ENCODE measurements at places on chromosomes 6 and 20.

GRCh38 chr6:57324538-57324937, 7.1 kb downstream of the PRIM2 start:
- DNase-seq = no peak

DNA sequence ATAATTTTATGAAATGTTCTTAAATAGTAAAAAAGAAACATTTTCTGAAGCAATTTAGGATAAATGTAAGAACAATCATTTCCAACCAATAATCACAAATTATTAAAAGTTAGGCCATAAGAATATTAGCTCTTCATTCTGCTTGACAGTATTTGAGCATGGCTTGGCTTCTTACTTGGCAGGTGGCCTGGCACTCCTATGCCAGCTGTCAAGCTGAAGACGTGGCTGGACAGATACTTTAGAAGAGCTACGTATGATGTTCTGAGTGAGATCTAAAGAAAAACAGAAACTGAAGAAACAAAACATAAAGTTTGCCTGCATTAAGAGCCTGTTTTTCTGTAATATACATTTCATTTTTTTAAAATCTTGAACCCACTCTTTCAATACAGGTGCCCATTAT, 438.9 kb downstream of the GRIK2 start:
- DNase-seq = no peak

GRCh38 chr6:129764761-129765407, 54.9 kb upstream of the ARHGAP18 start:
- no peak for DNase-seq

DNA sequence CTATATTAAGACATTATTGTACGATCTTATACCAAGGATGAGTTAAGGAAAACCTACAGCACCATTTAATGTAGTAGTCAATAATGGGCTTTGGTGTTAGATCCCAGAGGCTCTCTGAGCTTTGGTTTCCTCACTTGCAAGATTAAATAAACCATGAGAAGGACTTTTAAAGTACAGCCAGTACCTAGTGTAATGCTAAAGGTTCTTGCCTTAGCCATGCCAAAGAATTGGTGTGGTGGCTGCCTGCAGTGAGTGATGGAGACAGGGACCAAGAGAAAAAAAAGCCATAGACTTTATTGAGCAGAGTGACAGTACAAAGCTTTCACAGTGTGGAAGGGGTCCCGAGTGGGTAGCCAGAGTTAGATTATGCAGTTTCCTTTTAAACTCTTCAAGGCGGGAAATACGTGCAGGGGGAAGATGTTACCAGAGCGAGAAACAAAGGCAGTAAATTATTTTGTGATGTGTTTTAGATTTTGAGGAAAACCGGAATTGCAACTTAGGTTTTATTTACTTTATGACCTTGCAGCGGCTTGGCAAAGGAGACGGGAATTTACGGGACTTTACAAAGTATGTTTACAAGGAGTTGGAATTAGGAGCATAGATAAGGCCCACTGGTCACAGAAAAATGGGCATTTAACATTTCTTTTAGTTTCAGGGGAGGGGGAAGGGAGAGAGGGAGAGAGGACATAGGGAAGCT, 100.4 kb downstream of the MYO6 start:
- no peak for DNase-seq

GRCh38 chr6:159862103-159862502, 28.7 kb upstream of the MAS1 start:
- no peak for DNase-seq

DNA sequence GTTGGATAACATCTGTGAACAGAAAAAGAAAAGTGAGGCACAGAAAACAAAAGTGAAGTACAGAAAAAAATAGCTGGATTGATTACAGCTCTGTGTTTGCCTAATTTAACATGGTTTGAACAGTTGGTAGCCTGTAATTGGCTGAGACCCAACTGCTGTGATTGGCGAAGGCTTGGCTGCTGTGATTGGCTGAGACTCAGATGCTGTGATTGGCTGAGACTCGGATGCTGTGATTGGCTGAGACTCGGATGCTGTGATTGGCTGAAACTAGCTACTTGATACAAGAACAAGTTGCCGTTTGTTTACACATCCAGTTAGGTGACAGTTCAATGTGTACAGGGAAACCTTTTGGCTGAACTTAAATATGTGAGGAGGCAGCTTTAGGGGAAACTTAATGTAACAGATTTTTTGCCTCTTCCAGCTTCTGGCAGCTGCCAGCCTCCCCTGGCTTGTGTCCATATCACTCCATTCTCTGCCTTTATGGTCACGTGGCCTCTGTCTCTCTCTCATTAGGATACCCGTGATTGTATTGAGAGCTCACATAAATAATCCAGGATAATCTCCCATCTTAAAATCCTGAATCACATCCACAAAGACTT, 223.4 kb upstream of the FOXA2 start:
- DNase-seq = no peak

DNA sequence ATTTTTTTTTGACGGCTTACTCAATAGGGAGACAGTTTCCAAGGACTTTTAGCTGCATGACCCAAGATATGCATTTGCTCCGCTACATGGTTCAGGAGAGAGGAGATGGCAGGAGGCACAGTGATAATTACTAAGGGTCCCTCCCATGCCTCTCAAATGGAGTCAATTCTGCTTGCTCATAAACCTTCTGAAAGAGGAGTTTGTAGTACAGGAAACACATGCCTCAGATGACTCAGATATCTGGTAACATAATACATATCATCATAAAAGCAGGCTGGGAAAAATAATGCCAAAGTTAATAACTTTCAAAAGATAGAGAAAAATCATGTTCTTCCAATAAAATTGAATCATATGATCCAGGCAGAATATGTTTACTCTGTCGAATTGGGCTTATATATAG, 97.6 kb upstream of the DEFB112 start:
- DNase-seq = no peak

DNA sequence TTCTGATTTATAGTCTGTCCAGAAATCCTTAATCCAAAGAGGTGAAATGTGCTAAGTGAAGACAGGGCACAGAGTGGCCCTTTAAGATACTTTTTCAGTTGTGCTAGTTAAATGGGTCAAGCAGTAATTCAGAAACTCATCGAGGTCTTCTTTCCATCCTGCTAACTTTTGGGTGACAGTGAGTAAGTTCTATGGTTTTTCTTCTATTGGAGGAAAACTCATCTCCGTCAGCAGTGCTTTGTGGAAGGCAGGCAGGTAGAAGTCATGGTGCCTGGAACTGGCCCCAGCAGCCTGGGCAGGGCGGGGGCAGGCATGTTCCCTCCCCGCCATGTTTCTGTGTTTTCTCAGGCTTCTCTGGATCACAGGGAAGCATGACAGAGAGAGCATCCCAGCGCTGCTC, 66.5 kb upstream of the SCP2D1 start:
- no peak for DNase-seq

DNA sequence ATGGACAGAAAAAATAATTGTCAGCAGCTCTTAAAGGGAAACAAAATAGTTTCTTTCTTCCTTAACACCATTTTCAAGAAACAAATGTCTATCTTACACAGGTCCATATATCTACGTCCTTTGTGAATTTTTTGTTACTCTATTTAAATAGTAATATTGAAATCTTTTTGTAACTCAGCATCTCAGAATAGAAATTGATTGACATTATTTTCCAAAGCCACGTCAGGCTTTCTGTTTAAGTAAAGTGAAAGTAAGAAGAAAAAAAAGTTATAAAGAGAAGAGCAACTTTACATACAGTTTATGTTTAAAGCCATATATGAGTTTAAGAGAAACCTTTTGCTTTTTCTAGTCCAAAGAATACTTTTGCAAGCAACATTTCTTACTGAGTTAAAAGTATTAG, 402.9 kb upstream of the SOX4 start:
- no peak for DNase-seq

DNA sequence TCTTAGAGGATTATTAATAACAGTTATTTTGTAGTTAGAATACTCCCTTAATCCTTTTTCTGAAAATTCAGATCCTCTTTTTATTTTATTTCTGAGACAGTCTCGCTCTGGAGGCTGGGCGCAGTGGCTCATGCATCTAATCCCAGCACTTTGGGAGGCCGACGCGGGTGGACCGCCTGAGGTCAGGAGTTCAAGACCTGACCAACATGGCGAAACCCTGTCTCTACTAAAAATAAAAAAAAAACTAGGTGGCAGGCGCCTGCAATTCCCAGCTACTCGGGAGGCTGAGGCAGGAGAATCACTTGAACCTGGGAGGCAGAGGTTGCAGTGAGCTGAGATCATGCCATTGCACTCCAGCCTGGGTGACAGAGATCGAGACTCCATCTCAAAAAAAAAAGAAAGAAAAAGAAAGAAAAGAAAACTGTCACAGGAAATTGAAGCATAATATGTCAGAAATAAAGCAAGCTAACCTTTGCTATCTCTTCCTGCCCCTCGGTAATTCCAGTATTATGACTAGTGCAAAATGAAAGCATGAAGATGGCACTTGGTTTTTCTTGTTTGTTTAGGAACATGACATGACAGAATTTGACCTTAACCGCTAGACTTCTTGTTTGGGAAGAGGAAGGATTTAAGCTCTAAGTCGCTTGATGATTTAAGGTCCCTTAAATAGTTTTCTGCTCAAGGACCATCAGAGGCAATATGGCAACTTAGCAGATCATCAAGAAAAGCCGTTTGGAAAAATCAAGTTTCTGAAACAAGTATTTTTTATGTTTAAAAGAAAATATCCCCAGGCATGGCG, 1.8 kb upstream of the RBM39 start:
- no peak for DNase-seq

GRCh38 chr6:132567566-132567965, 2.6 kb upstream of the TAAR6 start:
- no peak for DNase-seq

- no peak for DNase-seq
These were observed 18.6 kb downstream of the DYNLT1 start for GRCh38 chr6:158625881-158626305.

- DNase-seq = no peak
These were observed 62.9 kb downstream of the BFSP1 start for GRCh38 chr20:17468073-17468840.

DNA sequence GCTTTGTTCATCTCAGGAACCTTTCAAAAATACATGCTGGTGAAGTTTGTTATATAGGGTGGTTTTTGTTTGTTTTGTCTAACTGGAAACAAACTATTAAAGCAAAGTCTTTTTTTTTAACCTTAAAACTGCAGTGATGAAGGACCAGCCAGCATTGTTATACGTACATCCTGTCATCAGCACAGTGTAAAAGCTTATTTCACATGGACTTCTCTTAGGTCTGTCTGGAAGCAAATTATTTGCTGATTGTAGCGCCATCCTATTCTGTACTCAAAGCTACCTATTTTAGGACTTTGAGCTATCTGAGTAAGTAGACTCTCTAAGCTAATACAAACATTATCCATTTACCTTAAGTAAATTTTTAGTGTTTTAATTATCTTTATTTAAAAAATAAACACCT, 61.7 kb downstream of the SNX9 start:
- DNase-seq = no peak

- no peak for DNase-seq
These were observed 654 bp downstream of the FAM8A1 start for GRCh38 chr6:17600527-17601385.

- DNase-seq = no peak
These were observed 12.5 kb downstream of the WDR27 start for GRCh38 chr6:169689287-169689686.

DNA sequence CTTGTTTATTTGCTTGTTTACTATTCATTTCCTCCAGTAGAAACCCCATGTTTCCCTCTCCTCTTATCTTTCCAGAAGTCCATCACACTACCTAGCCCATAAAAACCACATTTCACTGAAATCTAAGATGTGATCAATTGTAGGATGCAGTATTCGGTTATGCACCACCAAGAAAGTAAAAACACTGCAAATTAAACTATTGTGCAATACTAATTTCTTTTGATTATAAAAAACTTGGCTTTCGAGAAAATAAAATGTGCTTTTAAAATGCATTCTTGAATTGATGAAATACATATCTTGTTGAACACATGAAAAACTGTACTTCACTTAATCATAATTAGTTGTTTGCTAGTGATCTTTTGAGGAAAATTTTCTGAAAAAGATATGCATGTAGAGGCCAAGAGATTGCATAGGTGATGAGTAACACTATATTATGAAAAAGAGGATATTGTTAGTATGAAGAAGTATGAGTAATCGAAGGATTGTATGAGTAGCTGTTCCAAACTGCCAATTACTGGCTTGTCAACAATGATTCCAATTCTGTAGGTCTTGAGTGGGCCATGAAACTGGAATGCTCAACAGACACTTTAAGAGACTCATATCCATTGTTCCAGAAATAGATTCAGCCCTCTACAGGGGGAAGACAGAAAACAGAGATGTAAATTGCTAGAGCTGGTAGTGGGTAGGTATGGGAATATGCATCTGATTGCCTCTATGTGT, 79.7 kb downstream of the RNF217 start:
- DNase-seq = no peak

GRCh38 chr6:40387127-40387870, 199.9 kb downstream of the LRFN2 start:
- DNase-seq = no peak

GRCh38 chr6:165236326-165236725, 73.1 kb downstream of the C6orf118 start:
- no peak for DNase-seq

DNA sequence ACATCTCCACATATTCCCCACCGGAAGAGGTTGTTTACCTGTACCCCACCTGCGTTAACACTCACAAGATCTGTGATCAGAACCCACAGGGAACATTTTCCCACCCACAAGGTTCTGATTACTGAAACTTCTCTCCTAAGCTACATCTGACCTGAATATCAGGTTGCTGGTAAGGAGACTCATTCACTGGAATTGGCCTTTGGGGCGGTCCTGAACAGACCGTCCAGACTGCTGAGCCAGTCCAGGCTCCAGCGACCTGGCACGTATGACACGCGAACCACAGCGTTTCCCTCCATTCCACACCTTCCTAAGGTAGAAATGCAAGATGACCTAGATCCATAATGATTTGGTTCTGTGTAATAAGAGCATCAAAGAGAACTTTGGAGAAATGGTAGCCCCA, 9.8 kb downstream of the VGLL2 start:
- DNase-seq = no peak

DNA sequence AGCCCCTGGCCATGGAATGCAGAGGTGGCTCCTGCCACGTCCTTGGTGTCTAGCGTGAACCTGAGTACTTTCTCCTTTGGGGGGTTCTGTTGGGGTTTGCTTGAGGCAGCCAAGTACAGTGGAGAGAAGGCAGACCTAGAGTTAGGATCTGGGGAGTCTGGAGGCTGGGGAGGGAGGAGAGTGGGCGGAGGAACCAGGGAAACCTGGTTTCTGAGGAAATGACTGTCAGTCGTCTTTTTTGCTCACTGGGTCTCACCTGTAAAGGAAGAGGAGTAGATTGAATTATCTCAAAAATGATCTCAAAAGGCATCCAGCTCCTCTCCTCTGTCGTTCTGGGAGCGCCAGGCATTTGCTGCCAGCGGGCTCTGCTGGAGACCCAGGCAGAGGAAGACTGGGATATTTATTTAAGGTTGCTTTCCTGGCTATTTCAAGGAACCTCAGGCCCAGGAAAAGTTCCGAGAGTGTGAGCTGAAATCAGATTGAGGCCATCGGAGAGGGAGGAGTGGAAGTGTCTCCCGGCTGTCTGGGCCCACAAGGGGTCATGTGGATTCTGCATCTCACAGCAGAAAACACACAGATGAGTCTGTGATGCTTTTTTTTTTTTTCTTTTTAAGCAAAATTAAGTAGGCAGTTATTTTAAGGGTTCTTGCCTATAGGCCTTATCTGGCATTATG, 16.1 kb downstream of the EPB41L1 start:
- DNase-seq = no peak

- no peak for DNase-seq
These were observed 111.1 kb downstream of the UST start for GRCh38 chr6:148857798-148858390.

Data from cortex of kidney (tissue), 1 donor.